ENCODE measurements at places on chromosomes 11 and 22.

GRCh38 chr22:38828616-38829205 lies 15.1 kb downstream of the NPTXR start:
- DNase-seq: no peak

DNA sequence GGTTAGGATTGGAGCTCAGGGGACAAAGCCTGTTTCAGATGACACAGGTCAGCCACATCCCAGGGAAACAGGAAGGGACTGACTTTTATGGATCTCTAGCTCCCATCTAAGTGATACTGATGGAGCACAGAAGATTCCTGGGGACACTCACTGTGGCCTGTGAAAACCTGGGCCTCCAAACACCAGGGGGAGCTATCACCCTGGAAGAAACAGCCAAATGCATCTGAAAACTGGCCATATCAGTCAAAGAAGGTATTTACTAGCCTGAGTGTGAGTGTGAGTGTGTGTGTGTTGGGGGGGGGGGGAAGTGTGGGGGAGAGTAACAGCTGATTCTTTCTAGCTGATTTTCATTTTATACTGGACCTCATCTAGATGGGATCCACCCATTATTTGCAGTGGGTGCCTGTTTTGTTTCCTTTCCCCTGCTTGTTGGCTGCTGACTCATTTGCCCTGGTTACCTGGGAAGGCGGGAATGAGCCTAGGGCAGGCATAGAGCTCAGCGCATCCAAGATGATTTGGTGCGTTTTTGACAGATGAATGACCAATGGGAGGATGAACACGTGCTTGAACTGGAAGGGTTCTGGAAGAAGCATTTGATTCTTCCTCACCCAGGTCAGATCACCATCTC lies 284.0 kb downstream of the KIRREL3 start:
- peak; percentile 18 for DNase-seq

DNA sequence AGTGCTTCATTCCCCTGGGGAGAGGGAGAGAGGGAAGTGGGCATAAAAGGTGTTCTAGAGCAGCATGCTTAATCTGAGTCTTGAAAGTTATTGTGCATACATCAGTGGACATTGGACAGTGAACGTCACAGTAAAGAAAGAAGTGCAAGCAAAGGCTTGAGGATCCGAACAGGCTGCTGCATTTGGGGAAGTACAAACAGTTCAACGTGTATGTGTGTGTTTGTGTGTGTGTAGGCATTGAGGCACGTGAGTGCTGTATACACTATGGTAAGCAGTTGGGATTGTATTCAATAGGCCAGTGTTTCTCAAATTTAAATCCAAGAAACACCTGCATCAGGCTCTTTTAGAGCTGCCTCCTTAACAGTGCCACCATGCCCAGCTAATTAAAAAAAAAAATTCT lies 10.4 kb upstream of the EIF3M start:
- DNase-seq: no peak

- no peak for DNase-seq
Measured at GRCh38 chr11:117565709-117566108, 231.3 kb downstream of the DSCAML1 start.

DNA sequence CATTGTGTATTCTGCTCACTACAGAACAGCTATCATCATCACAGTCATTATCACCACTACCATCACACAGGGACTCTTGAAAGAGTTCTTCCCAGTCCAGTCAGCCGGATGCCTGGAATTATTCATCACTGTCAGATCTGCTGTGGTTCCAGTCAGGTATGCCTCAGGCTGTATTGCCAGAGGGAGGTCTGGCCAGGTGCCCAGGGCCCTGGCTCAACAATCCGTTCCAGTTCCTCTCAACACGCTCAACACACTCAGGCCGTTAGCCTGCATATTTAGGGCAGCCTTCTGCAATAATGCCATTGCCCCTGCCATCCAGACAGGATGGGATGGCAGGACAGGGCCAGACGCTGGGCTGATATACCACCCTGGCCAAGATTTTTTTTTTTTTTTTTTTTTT lies 28.6 kb upstream of the RASL10A start:
- no peak for DNase-seq

DNA sequence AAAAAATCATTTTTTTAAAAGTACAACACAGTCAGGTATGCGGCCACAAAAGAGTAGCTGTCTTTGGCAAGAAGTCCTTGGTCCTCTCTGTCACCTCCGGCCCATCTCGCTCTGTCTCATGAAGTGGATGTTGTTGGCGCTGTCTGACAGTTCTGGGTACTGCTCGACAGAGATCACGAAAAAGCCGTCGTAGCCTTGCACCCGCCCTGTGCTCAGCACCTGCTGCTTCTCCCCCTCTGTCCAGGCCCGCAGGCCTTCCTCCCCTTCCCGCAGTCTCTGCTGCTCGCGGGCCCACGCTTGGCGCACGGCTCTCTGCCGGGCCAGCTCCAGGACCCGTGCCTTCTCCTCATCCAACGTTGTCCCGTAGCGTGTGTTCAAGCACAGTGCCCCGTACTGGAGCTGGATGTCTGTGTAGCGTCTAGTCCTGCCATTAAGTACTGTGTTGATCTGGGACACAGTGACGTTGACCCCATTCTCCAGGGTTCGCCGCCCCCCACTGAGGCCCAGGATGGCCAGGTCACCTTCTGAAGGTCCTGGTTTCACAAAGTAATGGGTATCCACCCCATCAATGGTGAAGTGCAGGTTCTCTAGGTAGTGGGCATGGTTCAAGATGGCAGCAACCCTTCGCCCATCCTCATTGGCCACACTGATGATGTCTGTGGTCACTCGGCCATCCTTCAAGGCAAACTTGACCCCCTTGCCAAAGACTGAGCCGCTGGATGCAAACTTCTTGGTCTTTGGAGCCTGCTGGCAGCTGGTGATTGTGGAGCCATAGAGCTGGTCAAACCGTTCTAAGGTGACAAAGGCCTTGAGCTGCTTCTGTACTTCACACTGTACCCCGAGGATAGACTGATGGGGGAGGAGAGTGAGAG lies 83.5 kb upstream of the NARS2 start:
- no peak for DNase-seq

GRCh38 chr11:19679952-19680828 lies 32.4 kb upstream of the NAV2 start:
- DNase-seq: no peak

DNA sequence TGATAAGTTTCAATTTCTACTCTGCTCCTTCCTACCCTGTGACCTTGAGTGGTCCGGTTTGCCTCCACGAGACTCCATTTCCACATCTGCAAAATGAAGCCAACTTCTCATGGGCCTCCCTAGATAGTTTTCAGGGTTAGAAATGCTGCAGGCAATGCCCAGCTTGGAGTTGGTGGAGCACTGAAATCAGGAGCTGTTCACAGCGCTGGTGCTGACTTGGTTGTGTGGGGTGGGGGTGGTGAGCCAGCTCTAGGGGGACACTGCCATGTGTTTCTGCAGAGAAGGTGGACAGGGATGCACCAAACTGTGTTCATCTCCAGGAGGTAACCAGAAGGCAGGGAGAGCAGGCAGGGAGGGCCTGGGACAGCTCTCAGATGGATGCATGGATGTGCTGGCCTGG lies 37.0 kb downstream of the SGSM1 start:
- DNase-seq: no peak

DNA sequence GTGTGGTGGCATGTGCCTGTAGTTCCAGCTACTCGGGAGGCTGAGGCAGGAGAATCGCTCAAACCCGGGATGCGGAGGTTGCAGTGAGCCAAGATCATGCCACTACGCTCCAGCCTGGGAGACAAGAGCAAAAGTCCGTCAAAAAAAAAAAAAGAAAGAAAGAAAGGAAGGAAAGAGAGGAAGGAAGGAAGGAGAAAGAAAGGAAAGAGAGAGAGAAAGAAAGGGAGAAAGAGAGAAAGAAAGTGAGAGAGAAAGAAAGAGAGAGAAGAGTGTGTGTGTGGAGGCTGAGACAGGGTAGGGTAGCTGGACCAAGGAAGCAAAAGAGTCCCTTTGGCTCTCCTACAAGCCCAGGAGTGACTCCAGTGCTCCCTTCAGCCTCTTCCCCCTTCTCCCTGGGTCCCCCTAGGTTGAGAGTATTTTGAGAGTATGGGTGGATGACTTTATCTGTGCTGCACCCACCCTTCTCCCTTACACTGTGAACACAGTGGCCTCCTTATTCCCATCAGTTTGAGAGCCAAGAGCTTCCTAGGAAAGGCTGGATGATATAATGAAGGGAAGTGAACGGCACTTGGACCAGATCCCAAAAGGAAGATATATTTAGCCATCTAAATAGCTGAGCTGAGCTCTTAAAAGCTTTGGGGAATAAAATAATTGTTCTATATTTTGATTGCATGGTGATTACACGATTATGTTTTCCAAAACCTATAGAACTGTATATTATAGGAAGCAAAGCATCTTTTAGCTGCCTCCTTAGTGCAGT lies 9.5 kb upstream of the DENND5A start:
- no peak for DNase-seq

GRCh38 chr11:846496-847098 lies 3.9 kb downstream of the TSPAN4 start:
- DNase-seq: no peak

DNA sequence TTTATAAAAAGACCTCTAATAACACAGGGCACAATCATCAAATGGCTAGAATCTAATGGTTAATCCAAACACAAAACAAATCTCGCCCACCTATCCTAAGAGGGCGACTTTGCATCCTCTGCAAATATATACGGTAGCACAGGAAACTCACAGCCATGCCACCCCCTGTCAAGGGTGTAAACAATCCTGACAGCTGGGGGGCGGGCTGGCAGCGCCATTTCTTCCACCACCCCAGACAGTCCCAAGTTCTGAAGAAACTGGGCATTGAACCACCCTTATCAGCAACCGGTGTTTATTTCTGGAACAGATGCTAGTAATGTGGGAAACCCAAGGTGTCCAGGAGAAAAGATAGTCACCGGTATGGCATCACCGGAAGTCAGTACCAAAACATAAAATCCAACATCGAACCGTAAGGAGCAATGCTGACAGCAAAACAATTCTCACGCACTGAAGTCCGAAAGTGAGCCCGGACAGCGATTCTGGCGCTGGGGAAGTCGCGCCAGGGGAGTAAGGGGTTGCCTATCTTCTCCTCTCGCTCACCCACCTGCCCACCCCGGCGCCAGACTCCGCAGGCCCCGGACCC lies 825 bp downstream of the FBXO3 start:
- peak; percentile 47 for DNase-seq

- no peak for DNase-seq
Measured at GRCh38 chr11:100573911-100574513, 113.1 kb upstream of the ARHGAP42 start.

DNA sequence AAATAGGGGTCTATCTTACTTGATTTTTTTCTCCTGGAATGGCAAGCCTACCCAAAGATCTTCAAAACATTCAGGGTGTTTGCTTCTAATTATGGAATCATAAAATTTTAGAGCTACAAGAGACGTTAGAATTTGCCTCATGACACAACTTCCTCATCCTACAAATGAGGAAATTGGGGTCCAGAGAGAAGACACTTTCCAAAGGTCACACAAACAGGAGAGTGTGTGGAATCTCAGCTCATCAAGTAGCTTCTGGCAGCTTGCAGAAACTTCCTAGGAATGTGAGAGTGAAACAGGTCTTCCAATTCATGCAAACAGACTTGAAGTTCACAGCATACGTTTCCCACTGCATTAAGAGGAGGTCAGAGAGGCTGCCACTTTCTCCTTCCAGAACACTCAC lies 976.0 kb downstream of the OPCML start:
- no peak for DNase-seq

DNA sequence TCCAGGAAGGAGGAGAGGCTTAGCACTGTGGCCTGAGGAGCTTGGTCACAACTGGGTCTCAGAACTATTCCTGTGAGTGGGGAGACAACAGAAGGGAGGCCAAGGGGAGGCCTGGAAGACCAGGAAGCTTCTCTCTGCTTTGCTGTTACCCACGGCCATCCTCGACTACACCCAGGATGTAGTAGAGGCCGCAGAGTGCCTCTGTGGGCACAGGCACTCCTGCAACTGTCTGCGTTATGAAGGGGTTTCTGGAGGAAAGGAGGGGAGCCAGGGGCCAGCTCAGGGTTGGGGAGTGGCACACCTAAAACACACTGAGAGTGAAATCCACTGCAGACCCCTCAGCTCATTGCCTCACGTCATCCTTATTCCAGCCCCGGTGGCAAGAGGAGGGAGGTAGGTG lies 3.8 kb upstream of the MFRP start:
- no peak for DNase-seq

- no peak for DNase-seq
Measured at GRCh38 chr11:33307984-33308383, 50.8 kb downstream of the HIPK3 start.

DNA sequence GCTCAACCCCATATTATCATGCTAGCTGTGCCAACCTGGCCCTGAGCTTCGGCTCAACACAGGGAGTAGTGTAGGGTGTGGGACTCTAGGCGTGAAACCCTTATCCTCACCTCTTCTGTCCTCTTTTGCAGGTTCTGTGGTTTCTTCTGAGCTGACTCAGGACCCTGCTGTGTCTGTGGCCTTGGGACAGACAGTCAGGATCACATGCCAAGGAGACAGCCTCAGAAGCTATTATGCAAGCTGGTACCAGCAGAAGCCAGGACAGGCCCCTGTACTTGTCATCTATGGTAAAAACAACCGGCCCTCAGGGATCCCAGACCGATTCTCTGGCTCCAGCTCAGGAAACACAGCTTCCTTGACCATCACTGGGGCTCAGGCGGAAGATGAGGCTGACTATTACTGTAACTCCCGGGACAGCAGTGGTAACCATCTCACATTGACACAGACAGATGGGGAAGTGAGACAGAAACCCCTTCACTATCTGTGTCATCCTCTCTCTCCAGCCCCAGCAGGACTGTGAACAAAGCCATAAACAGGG lies 76.4 kb downstream of the GGTLC2 start:
- peak; percentile 15 for DNase-seq

GRCh38 chr11:94760296-94760695 lies 7.9 kb upstream of the AMOTL1 start:
- no peak for DNase-seq

- DNase-seq: no peak
Measured at GRCh38 chr11:90587896-90588295, 365.0 kb upstream of the CHORDC1 start.

- DNase-seq: no peak
Measured at GRCh38 chr11:92227959-92228935, 3.6 kb downstream of the FAT3 start.

DNA sequence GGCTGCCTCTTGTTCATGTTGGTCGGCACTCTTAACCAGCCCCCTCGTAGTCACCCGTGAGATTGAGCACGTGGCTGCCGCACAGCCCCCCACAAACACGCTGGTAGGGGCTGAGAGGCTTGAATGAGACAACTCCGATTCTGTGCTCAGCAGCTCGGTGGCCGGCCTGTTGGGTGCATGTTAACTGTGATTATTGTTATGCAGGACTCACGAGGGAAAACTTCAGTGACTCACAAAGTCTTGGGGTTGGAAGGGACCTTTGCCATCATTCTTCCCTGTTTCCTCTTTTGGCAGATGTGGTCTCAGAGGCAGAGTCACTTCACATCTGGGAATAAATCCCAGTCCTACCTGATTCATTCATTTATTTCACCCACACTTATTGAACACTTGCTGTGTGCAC lies 75.2 kb downstream of the ADAMTS15 start:
- no peak for DNase-seq

GRCh38 chr11:64845129-64845775 lies 799 bp upstream of the CDC42BPG start:
- DNase-seq: no peak

GRCh38 chr22:33240888-33241475 lies 182.8 kb upstream of the SYN3 start:
- no peak for DNase-seq

GRCh38 chr11:43243927-43244326 lies 67.9 kb upstream of the API5 start:
- no peak for DNase-seq

Data from CD4-positive, alpha-beta T cell treated with Interleukin-21 for 1 hour (primary cell).